ENCODE measurements at places on chromosomes 11 and 22.
A peak's percentile ranks its signal among the peaks of the same experiment; 100 is the strongest.

GRCh38 chr11:17730608-17731462 lies 3.7 kb upstream of the KCNC1 start:
- H3K36me3 ChIP-seq: no peaks in the 10 kb centered on the region
- no peak overlapping the region for H3K27ac ChIP-seq
- H3K4me1 ChIP-seq: peaks cover 4% of the 10 kb centered on the region
- no peak overlapping the region for H3K4me3 ChIP-seq
- peak; percentile 26 for DNase-seq
- H3K27me3 ChIP-seq: peaks cover 4% of the 10 kb centered on the region

GRCh38 chr11:116901211-116901610 lies 63.8 kb upstream of the APOA1 start:
- no peak for DNase-seq
- H3K27ac ChIP-seq: no peak overlapping the region
- peaks cover 5% of the 10 kb centered on the region for H3K36me3 ChIP-seq
- no peak overlapping the region for H3K4me3 ChIP-seq
- H3K27me3 ChIP-seq: no peaks in the 10 kb centered on the region

GRCh38 chr11:69257838-69258658 lies 35.9 kb upstream of the MYEOV start:
- no peaks in the 10 kb centered on the region for H3K36me3 ChIP-seq
- H3K27ac ChIP-seq: no peak overlapping the region
- no peak overlapping the region for H3K4me3 ChIP-seq
- no peaks in the 10 kb centered on the region for H3K27me3 ChIP-seq

- no peaks in the 10 kb centered on the region for H3K27me3 ChIP-seq
- peaks cover 19% of the 10 kb centered on the region for H3K4me1 ChIP-seq
- no peak overlapping the region for H3K4me3 ChIP-seq
- no peaks in the 10 kb centered on the region for H3K36me3 ChIP-seq
Observed at GRCh38 chr11:73260127-73260457, 12.0 kb upstream of the P2RY6 start.

- H3K27ac ChIP-seq: no peak overlapping the region
- no peaks in the 10 kb centered on the region for H3K4me1 ChIP-seq
- H3K4me3 ChIP-seq: no peak overlapping the region
- H3K36me3 ChIP-seq: no peaks in the 10 kb centered on the region
- no peak for DNase-seq
Observed at GRCh38 chr11:33195462-33196173, 34.3 kb upstream of the CSTF3 start.

DNA sequence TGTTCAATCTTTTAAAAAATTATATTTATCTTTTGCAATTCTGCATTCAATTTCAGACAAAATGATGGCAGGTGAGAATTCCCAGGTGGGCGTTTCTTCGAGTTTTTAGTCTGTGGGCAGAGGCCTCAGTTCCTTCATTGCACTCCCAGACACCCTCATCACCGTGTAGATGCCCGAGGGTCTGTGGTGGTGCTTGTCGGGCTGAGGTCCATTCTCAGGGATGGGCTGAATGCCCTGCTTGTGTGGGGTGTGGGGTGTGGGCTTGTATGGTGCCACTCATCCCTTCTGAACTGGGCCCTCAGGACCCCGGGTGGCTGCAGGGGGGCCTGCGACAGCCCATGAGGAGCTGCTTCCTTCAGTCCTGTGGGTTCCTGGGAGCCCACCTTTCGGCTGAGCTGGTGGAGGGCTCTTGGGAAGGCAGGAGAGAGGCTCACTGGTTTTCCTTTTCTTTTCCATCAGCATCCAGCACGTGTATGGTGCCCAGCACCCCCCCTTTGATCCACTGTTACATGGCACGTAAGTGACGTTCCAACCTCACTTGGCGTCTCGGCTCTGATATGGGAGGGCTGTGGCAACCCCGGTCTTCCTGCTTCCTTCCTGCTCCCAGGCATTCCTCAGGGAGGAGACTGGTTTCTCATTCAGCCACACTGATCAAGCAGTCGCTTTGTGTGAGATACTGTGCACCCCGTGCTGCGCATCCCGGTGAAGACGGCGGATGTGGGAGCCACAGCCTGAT lies 29.8 kb downstream of the TBC1D22A start:
- H3K36me3 ChIP-seq: peaks cover 26% of the 10 kb centered on the region
- no peak for DNase-seq
- peaks cover 2% of the 10 kb centered on the region for H3K4me1 ChIP-seq

- H3K36me3 ChIP-seq: no peaks in the 10 kb centered on the region
- peak overlapping the region; percentile 80 for H3K27ac ChIP-seq
- no peak overlapping the region for H3K4me3 ChIP-seq
- H3K4me1 ChIP-seq: peaks cover 8% of the 10 kb centered on the region
Observed at GRCh38 chr11:86814775-86815174, 14.4 kb downstream of the PRSS23 start.

DNA sequence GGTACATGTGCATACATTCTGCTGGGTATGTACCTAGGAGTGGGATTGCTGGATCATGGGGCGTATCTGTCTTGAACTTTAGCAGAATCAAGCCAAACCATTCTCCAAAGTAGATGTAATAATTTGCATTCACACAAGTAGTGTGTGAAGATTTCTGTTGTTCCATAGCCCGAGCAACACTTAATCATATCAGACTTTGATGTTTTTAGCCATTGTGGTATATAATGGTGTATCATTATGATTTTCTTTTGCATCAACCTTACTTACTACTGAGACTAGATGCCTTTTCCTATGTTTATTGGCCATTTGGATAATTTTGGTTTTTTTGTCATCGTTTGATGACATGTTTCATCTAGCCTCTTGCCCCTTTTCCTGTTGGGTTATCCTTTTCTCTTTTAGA lies 72.0 kb upstream of the TNRC6B start:
- H3K36me3 ChIP-seq: no peaks in the 10 kb centered on the region
- H3K4me3 ChIP-seq: no peak overlapping the region
- H3K27me3 ChIP-seq: no peaks in the 10 kb centered on the region
- peaks cover 14% of the 10 kb centered on the region for H3K4me1 ChIP-seq

DNA sequence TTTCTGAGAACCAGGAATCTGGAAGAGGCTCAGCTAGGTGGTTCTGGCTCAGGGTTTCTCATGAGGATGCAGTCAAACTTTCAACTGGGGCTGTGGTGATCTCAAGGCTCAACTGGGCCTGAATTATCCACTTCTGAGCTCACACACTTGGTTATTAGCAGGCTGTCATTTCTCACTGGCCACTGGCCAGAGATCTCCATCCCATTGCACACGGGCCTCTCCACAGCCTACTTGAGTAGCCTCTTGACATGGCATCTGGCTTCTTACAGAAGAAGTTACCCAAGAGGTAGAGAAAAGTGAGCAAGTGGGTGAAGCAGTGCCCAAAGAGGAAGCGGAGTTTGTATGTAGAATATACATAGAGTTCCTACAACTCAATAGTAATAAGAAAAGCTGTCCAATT lies 16.0 kb downstream of the CALCA start:
- no peaks in the 10 kb centered on the region for H3K27me3 ChIP-seq
- H3K36me3 ChIP-seq: no peaks in the 10 kb centered on the region
- no peak for DNase-seq
- H3K4me1 ChIP-seq: no peaks in the 10 kb centered on the region

GRCh38 chr22:43399338-43399979 lies 12.4 kb upstream of the MPPED1 start:
- no peaks in the 10 kb centered on the region for H3K27me3 ChIP-seq
- no peak overlapping the region for H3K27ac ChIP-seq
- no peak for DNase-seq
- H3K36me3 ChIP-seq: no peaks in the 10 kb centered on the region
- no peaks in the 10 kb centered on the region for H3K4me1 ChIP-seq

DNA sequence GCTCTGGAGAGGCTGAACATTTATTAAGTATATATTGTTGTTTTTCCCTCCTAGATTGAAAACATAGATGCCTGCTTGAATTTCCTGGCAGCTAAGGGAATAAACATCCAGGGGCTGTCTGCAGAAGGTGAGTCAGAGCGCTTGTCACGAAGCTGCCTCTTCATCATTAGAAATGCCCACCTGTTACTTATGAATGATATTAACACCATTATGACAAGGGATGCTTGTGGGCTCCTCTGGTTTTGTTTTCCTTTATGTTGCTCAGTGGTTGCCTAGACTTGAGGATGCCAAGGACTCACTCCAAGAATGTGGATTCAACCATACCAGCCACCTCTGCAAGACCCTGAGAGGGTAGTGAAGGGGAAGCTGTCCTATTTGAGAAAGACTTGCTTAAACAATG lies 156.2 kb downstream of the NAV2 start:
- H3K27me3 ChIP-seq: no peaks in the 10 kb centered on the region
- no peak overlapping the region for H3K27ac ChIP-seq
- no peak overlapping the region for H3K4me3 ChIP-seq
- H3K4me1 ChIP-seq: peaks cover 21% of the 10 kb centered on the region
- no peak for DNase-seq

DNA sequence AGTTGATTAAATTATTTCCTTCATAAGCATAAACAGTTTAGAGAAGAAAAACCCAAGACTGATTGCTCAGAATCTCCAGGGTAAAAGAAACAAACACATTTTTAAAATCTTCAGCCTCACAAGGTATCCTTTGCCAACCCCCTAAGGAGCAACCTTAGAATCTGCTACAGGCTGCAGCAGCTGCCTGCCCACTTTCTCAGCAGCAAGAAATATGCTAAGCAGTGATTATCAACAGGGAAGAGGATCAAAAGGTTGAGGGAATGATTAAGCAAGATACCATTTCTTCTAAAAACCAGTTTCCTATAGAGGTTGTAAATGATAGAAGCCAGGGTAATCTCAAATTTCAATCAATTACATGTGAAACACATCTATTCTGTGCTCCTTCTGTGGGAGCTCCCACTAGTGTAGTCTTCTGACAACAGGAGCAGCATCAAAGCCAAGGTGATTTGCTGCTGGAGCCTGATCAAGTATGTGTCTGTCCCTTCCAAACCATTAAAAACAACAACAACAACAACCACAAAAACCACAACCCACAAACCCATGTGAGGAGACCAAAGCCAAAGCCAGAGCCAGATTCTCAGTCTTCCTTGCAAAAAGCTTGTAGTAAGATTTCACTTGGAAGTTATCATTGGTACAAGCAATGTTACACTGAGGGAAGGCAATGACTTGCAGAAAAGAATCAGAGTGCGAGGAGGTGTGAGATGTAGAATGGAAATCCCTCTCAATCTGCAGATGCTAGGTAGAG lies 761.2 kb downstream of the DLG2 start:
- H3K27me3 ChIP-seq: no peaks in the 10 kb centered on the region
- DNase-seq: no peak
- no peak overlapping the region for H3K4me3 ChIP-seq

- no peaks in the 10 kb centered on the region for H3K27me3 ChIP-seq
- H3K27ac ChIP-seq: no peak overlapping the region
- no peaks in the 10 kb centered on the region for H3K36me3 ChIP-seq
Observed at GRCh38 chr11:22976146-22976545, 115.9 kb upstream of the CCDC179 start.

DNA sequence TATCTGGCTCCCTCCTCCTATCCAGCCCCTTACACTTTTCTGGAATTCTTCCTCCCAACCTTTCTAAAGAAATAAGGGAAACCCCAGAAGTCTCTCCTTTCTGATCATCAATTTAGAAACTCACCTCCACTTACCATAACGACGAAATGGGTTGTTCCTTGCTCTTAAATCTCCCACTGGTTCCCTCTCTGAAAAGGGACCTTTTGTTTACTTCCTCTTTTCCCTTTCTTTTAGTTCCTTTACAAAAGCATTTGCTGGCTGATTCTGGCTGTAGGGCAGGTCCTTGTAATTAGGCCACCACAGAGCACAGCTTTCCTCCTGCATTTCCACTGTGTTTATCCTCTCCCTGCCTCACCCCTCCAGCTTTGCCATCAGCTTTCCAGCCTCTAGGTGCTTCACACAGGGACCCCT lies 12.0 kb downstream of the JAML start:
- no peak overlapping the region for H3K27ac ChIP-seq
- no peaks in the 10 kb centered on the region for H3K4me1 ChIP-seq
- no peaks in the 10 kb centered on the region for H3K36me3 ChIP-seq

DNA sequence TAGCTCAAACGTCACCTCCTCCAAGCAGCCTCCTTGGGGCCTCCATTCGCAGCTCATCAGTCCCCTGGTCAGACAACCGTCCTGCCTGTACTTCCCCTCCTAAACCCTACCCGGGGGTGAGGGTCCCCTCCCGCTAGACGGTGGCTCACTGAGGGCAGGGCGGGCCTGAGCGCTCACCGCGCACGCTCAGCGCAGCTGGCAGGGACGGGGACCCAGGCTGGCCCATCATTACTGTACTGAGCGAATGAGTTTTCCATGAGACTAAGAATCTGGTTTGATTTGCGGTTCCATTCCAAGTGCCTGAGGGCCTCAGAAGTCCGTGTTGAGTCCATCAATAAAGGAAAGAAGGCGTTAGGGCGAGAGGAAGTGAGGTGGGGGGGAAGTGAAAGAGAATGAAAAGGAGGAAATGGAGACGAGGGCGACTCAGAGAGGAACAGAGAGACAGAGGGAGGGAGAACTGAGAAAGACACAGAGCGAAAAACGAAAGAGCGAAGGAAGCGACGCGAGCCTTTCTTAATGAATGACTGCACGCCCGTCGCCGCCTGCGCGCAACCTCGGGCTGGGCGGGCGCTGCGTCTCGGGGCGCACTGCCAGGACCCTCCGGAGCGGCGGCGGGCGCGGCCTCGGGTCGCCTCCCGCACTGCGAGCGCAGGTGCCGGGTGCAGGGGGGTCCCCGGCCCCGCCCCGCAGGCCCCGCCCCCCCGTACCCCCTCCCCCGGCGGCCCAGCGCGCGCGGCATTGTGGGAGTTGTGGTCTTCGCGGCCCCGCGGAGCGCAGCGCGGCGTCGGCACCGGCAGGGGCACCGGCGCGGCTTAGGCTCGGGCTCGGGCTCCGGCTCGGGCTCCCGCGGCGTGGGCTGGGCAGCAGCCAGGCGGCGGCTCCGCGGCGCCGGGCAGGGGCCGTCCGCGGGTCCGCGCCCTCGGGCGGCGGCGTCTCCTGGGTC lies at the start of gene ASPHD2:
Gene ASPHD2, plus strand, starts transcription at position 746 of the 943 bp plus-strand sequence. CDS start 4,356 bp downstream, outside the sequence.
- H3K27me3 ChIP-seq: no peaks in the 10 kb centered on the region
- H3K4me3 ChIP-seq: peak within 1 kb of the TSS; percentile 70
- no peaks in the 10 kb centered on the region for H3K4me1 ChIP-seq
- no peak for DNase-seq
- peak within 1 kb of the TSS; percentile 54 for H3K27ac ChIP-seq

DNA sequence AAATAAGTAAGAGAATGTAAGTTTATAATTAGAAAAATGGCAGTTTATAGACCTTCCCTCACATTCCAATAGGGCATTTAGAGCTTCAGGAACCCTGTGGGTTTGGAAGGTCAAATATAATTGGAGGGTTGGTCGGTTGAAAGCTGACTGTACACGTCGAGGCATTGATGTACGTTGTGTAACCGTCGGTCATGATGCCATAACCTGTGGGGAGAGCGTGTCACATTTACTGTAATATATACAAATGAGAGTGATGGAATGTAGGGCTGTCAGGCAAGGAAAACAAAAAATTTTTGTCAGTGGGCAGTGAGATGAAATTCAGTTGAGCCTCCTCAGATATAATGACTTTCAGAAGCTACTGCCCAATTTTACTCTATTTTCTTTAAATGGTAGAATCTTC lies 88.5 kb downstream of the ARL14EP start:
- no peak overlapping the region for H3K27ac ChIP-seq
- peaks cover 6% of the 10 kb centered on the region for H3K36me3 ChIP-seq
- no peaks in the 10 kb centered on the region for H3K4me1 ChIP-seq
- no peak for DNase-seq
